ENCODE measurements at places on chromosomes 1 and 21.

DNA sequence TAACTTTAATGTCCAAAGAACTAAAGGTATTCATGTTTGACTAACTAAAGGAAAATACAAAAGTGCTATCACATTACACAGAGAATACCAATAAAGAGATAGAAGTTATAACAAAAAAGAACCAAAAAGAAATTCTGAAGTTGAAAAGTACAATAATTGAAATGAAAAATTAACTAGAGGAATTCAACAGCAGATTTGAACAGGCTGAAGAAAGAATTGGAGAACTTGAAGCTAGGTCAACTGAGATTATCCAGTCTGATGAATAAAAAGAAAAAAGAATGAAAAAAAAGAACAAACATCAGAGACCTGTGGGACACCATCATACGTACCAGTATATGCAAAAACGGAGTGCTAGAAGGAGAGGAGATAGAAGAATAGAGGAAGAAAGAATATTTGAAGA lies 78.5 kb downstream of the NUP210L start:
- DNase-seq: no peak

GRCh38 chr1:240254006-240254405 lies 162.3 kb downstream of the FMN2 start:
- DNase-seq: no peak

DNA sequence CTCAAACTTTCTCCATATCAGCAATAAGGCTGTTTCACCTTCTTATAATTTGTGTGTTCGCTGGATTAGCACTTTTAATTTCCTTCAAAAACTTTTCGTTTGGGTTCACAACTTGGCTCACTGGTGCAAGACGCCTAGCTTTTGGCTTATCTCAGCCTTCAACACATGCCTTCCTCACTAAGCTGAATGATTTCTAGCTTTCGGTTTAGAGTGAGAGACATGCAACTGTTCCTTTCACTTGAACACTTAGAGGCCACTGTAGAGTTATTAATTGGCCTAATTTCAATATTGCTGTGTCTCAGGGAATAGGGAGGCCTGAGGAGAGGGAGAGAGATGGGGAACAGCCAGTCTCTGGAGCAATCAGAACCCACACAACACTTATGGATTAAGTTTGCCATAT lies 41.2 kb upstream of the IFNLR1 start:
- DNase-seq: no peak

GRCh38 chr1:228219245-228219961 lies 11.6 kb downstream of the OBSCN start:
- DNase-seq: no peak

DNA sequence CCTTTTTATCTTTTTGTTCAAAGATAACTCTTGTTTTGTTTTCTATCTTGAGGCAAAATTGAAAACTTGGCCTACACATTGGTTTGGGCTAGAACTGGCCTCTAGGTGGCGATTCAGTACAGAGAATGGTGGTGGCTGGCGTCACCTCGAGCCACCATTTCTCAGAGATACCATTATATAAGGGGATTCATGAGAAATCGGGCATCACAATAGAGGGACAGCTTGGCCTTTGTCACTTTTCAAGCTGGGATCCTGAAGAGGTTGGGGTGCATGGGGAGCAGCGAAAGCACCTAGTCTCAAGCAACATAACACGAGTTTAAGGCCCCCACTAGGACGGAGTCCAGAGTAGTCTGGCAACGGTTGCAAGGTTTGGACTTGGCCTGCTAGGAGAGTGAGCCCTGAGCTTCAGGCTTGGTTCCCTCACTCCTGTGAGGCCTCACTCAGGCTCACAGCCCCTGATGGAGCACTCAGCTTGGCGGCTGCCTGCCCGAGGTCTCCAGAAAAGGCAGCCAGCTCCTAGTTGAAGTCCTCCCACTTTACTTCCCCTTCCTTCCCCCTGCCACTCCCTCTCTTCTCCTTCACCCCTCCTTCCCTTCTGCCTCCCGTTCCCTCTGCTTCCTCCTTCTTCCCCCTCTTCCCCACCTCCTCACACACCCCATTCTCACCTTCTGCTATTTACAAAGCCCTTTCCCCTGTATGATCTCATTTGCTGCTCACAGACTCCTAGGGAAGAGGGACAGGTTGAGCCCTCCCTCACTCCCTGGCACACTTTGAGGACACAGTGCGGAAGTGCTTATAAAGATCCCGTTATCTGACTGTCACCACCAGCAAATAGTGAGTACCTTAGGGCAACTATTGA lies 67.8 kb downstream of the LRIG2 start:
- peak; percentile 58 for DNase-seq

DNA sequence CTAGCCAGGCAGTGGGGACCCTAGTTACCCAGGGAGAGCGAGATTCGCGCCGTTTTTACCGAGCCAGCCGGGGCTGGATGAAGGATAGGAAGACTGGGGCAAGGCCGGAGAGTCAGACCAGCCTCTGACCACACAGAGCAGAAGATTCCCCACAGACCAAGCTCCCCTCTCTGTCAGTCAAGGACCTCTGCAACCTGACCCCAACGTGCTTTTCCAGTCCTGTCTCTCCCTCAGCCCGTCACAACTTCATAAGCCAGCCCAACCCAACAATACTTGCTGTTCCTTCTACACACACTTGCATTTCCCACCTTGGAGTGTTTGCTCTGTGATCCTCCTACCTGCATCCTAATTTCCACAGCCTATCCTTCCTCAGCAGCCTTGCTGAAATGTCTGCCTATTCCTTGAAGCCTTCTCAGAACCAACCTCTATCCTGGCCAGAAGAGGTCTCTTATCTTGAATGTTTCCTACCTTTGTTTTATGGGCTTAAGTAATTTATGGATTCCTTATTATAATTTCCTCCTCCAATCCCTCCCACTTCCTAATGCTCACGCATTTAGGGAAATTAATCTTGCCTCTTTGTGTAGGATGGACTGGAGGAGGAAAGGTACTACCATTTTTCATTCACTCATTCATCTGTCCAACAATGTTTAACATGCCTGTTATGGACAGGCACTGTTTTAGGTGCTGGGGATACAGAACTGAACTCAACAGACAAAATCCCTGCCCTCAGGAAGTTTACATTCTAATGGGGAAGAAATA lies at the start of gene GSTM3:
GSTM3 (minus strand) TSS at position 424 of the 759 bp plus-strand sequence. CDS start 751 bp downstream, outside the sequence.
- no peak for DNase-seq

DNA sequence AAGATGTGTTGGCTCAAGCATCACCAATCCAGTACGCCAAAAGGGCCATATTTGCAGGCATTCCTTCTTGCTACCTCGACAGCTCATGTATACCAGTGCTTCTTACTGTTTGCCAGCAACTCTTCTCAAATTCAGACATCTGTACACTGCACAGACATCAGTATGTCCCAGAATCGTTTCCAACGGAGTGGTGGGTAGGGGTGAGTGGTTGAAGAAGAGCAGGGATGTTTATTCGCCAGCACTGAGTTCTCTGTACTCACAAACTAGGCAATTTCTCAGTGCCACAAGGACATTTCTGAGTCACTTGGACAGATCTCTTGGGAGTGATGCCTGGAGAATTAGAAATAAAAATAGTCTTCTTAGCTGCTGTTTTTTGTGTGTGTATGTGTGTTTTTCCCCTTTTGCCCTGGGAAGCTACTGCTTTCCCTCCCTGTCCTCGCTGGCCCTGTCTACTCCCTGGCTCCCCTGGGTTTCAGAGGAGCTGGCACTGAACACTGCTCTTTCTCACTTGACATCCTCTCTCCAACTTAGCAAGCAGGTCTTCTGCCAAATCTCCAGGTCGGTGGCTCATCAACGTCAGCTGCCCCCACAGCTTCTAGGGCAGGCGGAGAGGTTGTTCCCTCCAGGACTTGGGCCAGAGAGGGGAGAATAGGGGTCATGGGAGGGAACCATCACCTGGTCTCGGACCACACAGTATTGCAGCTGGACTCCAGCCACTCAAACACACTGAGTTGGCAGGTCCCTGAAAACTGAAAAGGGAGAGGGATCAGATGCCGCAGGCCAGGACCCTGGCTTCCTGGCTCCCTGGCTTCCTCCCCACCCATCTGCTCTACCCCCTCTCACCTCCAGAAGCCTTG lies 90.5 kb downstream of the NMNAT2 start:
- no peak for DNase-seq

GRCh38 chr1:77421504-77422233 lies 139.8 kb downstream of the AK5 start:
- no peak for DNase-seq

- DNase-seq: no peak
Measured at GRCh38 chr1:17084787-17085186, 31.0 kb upstream of the SDHB start.

DNA sequence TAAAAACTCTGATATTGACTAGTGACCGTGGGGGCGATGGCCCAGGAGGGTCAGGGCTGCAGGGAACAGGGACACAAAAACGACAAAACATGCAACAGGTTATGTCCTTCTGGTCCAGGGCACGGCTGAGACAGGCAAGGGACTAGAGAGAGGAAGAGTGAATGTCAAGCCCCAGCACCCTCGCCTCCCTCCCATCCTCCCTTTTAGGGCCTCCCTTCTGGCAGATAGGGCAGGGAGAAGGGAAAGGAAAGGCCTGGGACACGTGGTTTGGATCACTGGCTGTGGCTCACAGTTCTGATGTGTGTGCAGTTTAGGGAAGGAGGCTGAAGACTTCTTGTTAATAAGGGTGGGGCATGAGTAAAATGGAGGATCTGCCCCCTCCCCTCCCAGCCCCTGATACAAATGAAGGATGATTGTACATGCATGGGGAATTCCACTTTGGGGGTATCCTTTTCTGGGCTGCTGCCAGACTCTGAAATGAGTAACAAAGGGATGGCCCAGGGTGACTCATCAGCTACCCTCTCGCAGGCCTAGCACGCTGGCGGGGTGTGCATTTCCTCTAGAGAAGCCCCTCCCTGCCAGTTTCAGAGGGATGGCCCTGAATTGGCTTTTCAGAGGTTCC lies 14.2 kb downstream of the CAPN2 start:
- peak; percentile 43 for DNase-seq

- no peak for DNase-seq
Measured at GRCh38 chr1:186202271-186202764, 172.7 kb downstream of the TPR start.

DNA sequence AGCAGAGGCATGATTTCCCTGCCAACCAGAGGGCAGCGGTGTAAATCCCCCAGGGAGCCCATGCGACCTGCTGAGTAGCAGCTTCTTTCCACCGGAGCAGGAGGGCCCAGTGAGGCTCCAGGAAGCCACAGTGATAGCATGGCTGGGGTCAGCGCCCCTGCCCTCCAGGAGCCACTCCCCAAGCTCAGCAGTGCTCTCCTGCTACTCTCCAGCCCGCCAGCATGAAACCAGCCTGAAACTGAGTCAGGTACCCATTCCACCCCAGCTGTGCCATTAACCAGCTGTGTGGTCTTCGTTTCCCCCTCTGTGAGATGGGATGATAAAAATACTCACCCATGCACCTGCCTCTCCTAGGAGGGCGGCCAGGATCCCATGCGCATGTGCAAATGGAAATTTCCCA lies 123.8 kb upstream of the TMEM51 start:
- no peak for DNase-seq

DNA sequence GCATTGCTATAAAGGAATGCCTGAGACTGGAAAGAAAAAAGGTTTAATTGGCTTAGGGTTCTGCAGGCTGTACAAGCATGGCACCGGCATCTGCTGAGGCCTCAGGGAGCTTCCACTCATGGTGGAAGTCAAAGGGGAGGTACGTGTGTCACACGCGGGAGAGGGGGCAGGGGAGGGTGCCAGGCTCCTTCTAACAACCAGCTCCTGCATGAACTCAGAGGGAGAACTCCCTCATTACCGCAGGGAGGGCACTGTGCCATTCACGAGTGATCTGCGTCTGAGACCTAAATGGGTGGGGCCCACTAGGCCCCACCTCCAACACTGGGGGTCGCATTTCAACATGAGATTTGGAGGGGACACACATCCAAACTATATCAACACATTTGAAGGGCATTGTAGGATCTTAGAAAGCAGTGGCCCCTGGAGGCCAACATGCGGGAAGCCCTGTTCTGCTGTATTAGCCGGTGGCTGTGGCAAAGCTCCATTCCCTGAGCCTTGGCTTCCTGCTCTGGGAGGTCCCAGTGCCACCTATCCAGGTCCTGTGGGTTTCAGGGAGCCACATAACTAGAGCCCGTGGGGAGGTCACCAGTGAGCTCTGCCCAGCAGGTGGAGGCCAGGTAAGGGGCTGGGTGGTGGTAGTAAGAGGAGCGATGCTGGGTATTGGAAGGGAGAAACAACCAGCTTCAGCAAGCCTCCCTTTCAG lies 10.0 kb downstream of the WNT3A start:
- DNase-seq: no peak

DNA sequence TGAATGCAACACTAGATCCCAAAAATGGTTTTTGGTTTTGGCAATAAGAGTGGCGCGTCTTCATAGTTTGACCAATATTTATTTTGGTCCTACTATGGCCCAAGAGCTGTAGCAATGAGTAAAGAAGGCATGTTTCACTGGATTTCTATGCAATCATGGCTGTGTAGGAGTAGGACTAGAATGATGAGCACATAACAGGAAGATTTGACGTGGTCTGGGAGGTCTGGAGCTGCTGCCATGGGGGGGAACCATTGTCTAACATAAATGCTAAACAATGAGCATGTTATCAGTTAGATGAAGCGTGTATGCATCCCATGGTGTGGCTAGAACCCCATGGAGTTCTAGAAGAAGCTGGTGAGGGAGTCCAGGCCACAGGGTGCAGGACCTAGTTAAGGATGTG lies 38.3 kb downstream of the OLIG1 start:
- no peak for DNase-seq

- DNase-seq: no peak
Measured at GRCh38 chr1:147565189-147565980, 24.1 kb downstream of the BCL9 start.
